ENCODE measurements at places on chromosomes 6 and 20.
A peak's percentile ranks its signal among the peaks of the same experiment; 100 is the strongest.

DNA sequence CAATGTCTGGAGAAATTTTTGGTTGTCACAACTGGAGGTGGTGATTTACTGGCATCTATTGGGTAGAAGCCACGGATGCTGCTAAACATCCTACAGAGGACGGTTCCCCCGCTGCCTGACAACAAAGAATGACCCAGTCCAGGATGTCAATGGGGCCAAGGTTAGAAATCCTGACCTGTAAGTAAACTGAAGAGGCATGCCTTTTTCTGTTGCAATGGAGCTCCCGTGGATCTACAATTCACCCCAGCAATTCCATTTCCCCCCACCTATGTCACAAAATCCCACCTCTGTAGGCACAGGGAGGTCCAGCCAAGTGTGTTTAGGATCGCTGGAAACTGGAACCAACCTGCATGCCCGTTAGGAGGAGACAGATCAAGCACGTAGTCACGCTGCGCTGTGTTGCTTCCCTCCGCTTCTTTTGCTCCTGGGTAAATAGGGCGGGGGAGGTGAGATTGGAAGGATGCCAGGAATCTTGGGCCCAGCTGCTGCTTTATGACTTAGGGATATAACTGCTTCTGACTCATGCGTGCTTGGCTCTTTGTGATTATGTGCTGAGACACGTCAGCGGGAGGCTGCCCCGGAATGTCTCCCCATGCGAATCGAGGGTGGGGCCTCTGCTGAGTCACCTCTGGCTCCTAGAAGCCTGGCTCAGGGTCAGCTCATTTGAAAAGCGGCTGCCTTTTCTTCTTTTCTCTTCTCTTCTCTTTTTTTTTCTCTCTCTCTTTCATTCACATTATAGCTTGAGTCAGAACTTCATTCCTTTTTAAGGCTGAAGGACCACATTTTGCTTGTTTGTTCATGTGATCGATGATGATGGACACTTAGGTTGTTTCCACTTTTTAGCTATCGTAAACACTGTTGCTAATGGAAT, 12.4 kb upstream of the PEDS1 start:
- peak; percentile 95 for DNase-seq

DNA sequence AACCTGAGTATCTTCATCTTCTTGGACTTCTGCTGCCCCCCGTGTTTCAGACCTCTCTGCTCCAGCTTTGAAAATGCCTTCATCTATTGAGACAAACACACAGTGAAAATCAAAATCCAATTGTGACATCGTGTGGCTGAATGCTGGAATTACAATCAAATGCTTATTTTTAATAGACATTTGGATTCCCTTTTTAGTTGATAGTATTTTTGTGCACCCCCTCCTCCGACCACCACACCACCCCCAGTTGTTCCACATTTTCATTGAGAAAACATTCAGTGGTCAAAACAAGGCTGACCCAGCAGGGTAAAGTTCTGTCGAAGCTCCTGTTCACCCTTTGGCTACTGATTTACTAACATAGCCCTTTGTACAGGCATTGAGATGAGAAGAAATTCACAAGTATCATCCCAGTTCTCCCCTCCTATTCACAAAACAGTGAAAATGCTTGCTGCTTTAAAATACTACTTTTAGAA, 79.0 kb downstream of the NRSN1 start:
- no peak for DNase-seq

DNA sequence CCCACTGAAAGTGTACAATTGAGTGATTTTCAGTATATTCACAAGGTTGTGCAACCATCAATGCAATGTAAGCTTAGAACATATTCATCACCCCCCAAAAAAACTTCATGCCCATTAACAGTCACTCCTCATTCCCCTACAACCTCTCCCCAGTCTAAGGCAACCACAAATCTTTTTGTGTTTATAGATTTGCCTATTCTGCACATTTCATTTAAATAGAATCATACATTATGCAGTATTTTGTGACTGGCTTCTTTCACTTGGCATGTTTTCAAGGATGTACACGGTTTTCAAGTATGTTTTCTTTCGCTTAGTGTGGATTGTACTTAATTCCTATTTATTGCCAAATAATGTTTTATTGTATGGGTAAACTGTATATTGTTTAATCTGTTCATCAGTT, 329.3 kb upstream of the RNF24 start:
- no peak for DNase-seq

GRCh38 chr20:62595069-62595468, 47.2 kb upstream of the SLCO4A1 start:
- no peak for DNase-seq

DNA sequence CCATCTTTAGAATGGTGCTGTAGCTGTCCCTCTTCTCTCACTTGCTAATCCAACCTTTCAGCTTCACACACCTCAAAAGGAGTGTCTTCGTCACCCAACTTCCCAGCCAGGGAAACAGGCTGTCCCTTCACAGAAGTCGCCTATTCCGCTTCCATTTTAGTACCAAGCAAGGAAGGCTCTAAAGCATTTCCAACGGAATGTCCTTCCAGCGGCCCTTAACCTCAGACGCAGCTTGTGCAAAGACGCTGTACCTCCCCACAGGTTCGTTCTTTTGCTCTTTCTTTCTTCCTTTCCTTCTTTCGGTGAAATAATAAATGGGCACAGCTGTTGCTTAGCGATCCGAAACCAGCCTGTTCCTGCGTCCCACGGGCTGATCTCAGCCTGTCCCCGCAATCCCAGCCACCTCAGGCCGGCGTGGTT, 1.5 kb downstream of the PTPRT start:
- DNase-seq, result no peak

GRCh38 chr6:149508485-149508884, 23.7 kb upstream of the ZC3H12D start:
- no peak for DNase-seq

DNA sequence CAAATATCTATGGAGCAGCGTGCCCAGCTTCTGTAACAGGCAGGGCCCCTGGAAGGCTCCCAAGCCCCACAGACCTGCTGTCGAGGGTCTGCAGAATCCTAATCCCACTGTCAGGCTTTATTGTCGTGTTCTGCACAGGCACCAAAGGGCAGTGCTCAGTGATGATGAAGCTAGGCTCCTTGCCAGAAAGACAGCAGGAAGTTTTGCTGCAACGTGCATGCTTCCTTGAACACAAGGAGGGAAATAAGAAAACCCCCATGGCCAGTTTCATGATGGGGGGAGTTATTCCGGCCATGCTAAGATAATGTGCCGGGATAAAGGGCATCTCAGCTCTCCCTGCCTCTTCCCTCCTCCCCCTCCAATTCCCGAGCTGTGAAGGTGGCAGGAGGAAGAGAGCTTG, 109.4 kb upstream of the KCNG1 start:
- no peak for DNase-seq

GRCh38 chr6:119535332-119535731, 185.8 kb upstream of the MAN1A1 start:
- no peak for DNase-seq
